ENCODE measurements at places on chromosomes 11 and 22.

DNA sequence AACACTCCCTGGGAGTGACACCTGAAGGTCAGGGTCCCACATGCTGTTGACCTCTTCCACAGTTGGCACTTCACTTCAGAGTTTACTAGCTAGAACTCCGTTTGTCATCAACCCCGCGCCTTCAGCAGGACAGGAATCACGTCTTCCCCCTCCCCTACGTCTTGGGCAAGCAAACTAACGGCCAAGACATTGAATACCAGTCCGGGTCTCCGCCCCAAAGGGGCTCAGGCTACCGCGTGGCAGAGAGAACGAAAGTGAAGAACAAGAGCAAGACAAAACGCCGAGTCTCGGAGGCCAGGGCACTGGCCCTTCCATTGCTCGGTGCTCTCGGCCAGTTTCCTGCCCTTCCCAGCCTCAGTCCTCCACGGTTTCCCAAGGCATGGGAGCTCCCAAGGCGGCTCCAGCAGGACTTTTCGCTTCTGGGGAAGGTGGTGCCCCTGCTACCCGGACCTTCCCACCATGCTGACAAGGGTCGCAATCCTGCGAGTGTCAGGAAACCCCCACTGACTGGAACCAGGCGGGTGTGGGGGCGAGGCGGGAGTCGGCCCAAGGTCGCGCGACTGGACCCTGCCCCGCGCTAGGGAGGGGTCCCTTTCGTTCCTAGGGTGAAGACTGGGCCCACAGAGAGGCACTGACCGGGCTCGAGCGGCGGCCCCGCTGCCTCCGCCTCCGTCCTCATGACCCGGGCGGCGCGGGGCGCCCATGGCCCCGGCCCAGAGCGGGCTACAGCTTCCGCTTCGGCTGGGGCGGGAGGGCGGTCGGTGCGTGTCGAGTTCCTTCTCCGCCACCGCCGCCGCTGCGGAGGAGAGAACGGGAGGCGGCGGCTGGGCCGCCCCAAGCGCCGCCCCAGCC is at the start of gene GUCD1:
GUCD1 (minus strand) TSS at position 826 of the 852 bp plus-strand sequence; CDS start at position 679, 147 bp downstream.
- DNase-seq = no peak

DNA sequence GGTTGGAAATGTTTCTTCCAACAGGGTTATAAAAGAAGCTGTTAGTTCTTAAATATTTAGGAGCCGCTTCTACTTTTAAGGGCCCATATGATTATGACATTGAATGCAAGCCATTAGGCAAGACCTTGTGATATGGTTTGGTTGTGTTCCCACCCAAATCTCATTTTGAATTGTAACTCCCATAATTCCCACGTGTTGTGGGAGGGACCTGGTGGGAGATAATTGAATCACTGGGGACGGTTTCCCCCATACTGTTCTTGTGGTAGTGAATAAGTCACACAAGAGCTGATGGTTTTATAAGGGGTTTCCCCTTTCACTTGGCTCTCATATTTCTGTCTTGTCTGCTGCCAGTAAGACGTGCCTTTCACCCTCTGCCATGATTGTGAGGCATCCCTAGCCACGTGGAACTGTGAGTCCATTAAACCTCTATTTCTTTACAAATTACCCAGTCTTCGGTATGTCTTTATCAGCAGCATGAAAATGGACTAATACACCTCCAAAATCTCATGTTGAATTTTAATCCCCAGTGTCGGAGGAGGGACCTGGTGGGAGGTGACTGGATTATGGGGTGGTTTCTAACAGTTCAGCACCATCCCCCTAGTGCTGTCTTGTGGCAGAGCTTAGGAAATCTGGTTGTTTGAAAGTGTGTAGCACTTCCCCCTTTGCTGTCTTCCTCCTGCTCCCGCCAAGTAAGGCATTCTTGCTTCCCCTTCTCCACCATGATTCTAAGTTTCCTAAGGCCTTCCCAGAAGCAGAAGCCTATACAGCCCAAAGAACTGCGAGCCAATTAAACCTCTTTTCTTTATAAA is 4.3 kb downstream of the CD59 start:
- no peak for DNase-seq

DNA sequence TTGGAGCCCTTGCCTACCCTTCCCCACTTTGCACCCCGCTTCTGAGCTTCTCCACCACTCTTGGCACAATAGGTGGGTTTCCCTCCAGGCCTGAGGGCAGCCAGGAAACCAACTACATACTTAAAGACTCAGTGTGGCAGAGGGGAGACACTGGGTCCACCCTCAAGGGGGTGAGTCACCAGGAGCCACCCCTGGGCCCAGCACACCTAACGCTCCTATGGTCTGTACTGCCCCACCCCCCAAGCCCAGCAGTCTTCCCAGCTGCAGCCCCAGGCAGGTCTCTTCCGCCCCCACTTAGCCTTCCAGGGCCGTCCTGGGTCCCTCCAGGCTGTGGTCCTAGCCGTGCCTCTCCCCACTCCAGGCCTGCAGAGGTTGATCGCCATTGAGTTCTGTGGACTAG is 3.2 kb upstream of the TMPRSS13 start:
- no peak for DNase-seq

DNA sequence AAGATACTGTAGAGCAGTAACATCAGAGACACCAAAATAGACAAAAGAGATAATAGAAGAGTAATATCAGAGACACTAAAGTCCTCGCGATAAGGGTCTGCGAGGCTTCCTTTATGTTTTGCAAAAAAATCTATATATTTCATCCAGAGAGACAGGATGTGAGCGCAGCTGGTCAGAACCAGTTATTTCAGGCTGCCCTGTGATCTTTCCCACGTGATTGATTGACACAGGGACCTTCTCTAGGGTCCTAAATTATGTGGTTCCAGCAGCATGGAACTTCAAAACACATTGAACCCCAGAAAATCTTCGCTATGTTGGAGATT is 118.0 kb downstream of the KCNQ1 start:
- no peak for DNase-seq

DNA sequence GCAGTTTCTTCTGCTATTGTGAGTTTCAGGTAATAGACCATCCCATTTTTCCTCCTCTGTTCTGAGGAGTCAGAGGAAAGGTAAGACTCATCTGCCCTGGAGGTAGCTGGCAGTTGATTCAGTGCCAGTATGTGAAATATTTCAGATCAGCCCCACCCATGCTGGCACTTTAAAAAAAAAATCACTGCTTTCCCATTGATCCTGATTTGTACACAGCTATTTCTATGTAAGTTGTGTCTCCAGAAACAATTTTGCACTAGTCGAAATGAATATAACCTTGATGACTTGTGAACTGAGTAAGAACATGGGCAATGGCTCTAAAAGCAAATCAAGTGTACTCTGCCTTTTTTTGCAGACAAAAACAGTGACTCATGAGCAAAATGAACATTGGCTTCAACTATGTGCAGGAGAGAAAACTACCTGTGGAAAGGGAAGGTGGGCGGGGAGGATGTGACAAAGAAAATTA is 82.0 kb upstream of the OR5AK2 start:
- no peak for DNase-seq

DNA sequence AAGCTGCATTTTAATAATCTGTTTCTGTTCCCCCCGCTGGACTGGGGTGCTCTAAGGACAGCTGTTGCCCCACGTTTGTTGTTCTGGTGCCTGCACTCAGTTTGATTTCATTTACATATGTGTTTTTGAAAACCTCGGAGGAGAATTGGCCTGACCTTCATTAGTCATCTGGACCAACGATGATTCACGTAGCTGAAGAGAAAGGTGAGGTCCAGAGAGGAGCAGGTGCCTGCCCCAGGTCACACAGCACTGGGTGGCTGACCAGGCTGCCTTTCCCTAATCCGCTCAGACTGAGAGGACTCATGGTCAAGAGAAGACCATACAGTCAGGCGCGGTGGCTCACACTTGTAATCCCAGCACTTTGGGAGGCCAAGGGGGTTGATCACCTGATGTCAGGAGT is 3.8 kb downstream of the CSDC2 start:
- DNase-seq = no peak

- DNase-seq = no peak
Observed at GRCh38 chr11:67705264-67705663, 30.8 kb upstream of the ALDH3B2 start.

- no peak for DNase-seq
Observed at GRCh38 chr11:4092026-4092425, 2.6 kb upstream of the RRM1 start.

DNA sequence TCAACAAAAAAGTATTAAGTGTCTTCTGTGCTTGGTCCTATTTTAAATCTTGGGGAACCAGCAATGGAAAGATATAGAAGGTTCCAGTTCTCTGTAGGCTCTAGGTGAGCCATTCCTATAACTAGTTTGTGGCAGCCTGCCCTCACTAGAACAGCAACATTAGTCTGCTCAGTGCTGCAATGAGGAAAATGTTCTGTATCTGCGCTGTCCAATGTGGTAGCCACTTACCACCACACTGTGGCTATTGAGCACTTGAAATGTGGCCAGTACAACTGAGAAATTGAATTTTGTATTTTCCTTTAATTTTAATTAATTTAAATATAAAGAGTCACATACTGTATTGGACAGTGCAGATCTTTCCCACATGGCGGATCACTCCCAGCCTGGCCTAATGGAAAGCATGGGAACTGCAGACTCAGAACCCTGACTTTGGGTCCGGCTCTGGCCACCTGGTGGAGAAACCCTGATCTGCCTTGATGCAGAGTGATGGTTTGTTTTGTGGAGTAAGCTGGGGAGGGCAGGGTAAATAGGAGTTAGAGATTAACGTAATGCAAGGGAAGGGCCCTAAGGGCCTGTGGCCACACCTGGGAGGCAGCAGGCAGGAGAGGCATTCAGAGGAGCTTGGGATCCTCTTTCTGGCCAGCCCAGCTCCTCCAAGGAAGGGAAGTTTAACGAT is 101.0 kb downstream of the ME3 start:
- DNase-seq = no peak

DNA sequence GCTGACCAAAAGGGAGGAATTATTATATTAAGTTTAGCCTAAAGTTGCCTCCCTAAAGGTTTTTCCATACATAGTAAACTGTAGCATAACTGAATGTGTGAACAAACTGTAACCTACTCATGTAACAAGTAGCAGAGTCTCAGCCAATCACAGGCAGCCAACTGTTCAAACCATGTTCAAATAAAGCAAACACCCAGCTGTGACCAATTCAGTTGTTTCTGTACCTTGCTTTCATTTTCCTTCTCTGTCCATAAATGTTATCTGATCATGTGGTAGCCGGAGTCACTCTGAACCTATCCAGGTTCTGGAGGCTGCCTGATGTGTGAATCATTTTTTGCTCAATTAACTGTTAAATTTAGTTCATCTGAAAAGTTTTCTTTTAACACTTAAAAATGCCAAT is 373.5 kb downstream of the GUCY1A2 start:
- no peak for DNase-seq

- no peak for DNase-seq
Observed at GRCh38 chr11:8717876-8718753, 35.5 kb downstream of the RPL27A start.

DNA sequence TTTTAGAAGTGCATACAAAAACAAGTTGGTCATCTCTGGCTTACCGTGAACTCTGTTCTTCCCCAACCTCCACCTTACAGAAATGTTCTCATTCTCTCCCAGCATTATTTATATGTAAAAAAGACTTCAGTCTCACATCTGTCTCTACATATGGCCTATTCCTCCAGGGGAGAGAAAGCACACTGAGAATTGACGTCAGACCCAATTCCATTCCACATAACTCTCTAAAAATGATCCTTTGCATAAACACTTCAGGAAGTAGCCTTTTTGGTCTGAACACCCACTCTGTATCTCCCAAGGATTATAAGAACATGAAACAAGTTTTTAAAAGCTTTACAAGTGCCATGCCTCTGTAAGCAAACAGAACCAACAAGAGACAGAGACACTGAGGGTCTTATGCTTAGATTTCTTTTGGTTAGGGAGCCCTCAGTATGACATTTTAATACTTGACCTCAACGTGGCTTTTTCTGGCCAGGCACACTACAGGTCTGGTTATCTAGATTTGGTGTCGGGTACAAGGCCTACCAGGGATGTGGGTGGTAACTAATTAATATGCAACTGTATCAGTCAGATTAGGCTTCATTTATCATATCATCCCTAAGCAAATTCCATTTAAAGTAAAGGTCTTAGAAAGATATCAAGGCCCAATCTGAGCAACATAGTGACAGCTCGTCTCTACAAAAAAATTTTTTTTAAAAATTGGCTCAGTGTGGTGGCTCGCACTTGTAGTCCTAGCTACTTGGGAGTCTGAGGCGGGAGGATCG is 48.5 kb upstream of the PPP2R1B start:
- DNase-seq = no peak

GRCh38 chr11:8873741-8874405 is 37.1 kb upstream of the AKIP1 start:
- no peak for DNase-seq
